Activated CD4-positive, alpha-beta T cell treated with anti-CD3 and anti-CD28 coated beads for 24 hours (primary cell): ENCODE measurements at places on chromosomes 1 and 21.

DNA sequence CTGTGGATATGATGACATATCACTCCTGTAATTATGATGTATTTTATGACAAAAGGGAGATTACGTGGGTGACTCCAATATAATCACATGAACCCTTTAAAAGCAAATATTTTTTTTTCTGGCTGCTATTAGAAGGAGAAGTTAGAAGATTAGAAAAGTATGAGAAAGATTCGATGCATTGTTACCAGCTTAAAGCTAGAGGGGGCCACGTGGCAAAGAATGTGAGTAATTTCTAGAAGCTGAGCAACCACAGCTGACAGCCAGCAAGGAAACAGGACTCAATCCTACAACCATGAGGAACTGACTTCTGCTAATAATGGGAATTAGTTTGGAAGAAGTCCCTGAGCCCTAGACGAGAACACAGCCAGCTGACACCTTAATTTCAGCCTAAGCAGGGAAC, 56.3 kb upstream of the C1orf87 start:
- no peak for DNase-seq

GRCh38 chr1:199706826-199707606, 320.5 kb upstream of the NR5A2 start:
- DNase-seq: no peak

DNA sequence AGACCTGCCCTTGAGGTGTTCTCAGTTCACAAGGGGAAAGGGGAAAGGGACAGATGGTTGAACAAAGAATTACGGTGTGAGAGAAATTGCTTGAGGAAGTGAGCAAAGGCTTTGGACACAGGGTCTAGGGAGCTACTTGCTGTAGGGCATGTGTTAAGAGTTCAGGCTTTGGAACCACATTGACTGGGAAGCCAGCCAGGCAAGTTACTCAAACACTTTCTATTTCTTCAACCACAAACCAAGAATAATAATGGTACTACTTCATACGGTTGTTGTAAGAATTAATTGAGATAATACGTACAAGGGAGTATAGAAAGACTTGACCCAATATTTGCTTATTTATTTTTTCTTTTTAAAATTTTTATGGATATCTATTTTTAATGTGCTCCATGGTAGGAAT, 26.6 kb downstream of the AK4 start:
- DNase-seq: no peak

DNA sequence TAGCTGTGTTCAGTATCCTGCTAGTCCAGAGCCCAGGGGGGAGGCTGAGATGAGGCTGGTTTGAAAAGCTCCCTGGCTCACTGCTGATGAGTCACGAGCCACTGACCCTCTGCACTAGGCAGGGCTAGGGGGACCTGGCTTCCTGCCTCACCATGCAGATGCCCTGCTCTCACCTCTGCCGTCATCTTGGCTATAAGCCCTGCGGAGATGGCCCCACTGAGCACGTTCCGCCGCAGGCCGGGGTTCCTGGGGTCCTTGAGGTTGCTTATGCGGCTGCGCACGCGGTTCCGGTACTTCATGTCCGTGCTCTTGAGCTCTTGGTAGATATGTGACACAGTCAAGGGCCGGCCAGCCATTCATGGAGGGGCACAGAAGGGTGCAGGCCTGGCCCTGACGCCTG, 24.1 kb upstream of the ZNF436 start:
- no peak for DNase-seq

- DNase-seq: no peak
These were observed 282.5 kb downstream of the PTBP2 start for GRCh38 chr1:97004054-97004453.
